ENCODE measurements at places on chromosomes 6 and 20. TPM values are rescaled to one million over a fixed set of nuclear protein-coding genes. Genes with fewer than 3 reads are reported as not detected.

VIP gene
- total RNA-seq: not detected

DSN1 gene
- 37.2 TPM for total RNA-seq

KAT14 gene
- total RNA-seq: 8.6 TPM

EYS gene
- not detected for total RNA-seq

CFAP206 gene
- total RNA-seq: 0.17 TPM
